Stimulated activated CD4-positive, alpha-beta T cell treated with anti-CD3 and anti-CD28 coated beads, Interleukin-1b, Interleukin-23, amount 100 ng/mL, for 1 hour (primary cell): ENCODE measurements at places on chromosomes 3 and 15.

DNA sequence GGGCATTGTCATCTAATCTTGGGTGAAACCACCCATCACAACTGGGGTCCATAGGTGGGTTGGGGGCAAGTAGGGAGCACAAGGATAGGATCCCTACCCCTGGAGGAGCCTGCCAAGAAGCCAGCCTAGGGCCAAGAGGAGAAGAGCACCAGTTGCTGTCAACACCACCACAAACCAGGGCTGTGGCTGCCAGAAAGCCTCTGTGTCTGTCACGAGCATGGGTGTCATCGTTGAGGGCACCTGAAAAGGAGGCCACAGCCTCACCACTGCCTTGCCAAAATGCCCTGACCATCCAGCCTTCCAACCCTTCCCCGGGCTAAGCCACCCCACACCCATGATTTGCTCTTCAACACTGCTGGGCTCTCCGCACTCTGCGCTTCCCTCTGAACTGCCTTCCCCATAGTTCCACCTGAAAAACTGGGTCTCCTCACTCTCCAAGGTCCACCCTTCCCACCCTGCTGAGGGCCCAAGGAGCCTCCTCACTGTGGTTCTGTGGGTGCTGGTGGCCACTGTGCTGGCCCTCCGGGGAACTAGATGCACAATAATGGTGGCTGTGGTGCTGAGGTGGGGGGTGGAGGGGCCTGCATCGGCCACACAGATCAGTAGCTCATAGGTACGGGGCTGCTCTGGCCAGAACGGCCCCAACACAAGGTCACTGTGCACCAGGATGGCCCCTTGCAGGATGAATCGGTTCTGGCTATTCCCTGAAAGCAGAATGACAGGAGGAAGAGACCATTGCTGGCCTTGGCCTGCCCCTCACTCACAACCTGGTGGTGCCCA, 6.2 kb upstream of the IP6K1 start:
- no peak for DNase-seq

DNA sequence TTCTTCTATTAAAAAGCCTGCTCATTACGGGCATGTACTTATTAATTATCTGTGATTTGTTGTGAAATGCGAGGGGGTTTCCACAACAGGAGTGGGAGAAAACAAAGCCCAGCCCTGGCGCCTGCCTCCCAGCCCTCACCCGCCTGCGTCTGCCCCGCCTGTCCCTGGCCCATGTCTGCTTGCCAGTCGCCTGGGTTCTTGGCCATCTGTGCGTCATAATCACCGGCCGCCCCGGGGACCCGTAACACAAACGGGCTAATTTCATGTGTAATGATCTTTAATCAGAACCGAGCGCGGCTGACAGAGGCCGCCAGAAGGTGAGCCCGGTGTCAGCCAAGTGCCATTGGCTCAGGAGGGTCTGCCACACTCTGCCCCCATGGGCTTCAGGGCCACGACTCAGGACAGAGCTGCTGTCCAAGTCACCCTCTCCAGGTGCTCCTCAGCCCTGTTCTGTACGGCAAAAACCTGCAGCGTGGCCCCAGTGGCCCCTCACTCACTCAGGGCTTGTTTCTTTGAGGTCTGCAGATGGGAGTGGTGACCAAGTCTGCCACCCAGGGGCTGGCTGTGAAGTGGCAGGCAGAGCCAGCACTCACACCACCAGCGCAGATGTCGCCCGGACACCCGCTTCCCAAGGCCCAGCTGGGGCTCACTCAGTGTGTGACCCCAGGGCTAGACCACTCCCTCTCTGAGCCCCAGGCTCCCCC, 28.8 kb upstream of the TMEM115 start:
- DNase-seq, result no peak

GRCh38 chr3:45776611-45777010, 19.7 kb downstream of the SLC6A20 start:
- DNase-seq, result no peak

DNA sequence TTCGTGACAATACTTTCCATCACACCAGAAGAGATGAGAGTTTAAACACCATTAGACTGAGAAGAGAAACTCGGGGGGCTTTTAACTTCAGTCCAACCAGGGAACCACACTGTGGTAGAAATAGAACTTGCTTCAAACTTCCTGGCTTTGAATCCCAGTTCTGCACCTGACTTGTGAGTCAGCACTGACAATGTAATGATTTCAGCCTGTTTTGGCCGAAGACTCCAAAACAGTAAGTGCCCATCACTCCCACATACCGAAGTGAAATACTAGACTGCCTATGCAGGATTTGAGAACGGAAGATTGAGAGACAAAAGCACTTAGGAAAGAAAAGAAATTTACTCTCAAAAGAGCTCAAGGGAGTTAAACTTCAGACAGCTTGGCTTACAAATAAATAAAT, 27.0 kb downstream of the C2CD4B start:
- no peak for DNase-seq

DNA sequence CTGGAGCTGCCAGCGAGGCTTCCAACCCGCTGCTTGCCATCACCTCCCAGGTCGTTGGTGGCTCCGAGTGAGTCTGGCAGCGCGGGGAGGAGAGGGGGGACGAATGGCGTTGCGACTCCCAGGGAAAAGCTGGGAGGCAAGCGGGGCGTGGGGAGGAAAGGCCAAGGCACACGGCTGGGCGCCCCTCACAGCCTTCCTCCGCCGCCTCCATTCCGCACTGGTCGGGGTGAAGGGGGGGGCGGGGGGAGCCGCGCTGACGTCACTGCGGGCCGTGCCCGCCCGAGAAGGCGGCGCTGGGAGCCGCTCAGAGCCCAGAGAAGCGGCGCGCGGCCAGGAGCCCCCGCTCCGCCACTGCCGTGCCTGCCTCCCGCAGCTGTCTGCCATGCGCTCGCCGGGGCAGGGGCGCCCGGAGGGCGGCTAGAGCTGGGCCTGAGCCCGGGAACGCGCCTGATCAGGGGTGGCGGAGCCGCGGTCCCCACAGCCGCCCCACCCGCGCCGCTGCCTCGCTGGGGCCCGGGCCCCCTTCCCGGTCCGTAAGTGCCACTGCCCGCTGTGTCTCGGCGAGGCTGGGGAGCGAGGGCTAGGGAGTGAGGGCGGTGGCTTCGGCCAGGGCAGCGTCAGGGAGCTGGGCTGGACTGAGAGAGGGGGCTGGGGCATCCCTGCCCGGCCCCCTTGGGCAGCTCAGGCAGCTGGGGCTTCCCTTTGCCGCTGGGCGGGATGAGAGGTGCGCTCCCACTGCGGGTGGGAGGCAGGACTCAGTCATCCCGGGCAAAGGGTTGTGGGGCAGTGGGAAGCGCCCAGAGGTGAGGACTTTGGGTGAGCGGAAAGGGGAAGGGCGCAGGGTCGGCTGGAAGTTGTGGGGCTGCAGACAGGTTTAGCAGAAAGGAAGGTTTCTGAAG, 27.8 kb upstream of the POLG start:
- no peak for DNase-seq

DNA sequence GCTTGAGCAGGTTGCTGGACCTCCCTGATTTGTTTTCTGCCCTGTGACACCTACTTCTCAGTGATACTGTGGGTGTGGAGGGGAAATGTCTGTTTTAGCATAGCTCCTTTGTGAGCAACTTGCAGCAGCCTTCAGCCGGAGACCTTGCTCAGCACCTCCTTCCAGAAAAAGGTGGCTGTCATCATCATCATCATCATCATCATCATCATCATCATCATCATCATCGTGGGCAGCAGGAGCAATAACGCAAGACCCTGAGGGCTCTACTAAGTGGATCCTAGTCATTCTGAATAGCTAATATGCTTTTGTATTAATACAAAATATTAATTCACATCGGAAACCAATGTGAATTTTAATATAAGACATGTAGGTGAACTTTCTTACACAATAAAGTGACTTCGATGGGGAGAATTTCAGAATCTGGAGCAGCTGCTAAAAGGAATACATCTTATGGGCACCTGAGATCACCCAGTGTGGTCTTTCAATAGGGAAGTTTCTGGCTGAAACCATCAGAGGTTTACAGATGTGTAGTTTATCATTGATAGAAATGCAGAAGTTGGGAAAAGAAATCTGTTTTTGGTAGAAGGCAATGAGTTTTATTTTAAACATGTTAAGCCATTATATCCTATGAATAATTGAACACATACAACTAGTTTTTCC, 8.6 kb downstream of the GABRR3 start:
- DNase-seq, result no peak

DNA sequence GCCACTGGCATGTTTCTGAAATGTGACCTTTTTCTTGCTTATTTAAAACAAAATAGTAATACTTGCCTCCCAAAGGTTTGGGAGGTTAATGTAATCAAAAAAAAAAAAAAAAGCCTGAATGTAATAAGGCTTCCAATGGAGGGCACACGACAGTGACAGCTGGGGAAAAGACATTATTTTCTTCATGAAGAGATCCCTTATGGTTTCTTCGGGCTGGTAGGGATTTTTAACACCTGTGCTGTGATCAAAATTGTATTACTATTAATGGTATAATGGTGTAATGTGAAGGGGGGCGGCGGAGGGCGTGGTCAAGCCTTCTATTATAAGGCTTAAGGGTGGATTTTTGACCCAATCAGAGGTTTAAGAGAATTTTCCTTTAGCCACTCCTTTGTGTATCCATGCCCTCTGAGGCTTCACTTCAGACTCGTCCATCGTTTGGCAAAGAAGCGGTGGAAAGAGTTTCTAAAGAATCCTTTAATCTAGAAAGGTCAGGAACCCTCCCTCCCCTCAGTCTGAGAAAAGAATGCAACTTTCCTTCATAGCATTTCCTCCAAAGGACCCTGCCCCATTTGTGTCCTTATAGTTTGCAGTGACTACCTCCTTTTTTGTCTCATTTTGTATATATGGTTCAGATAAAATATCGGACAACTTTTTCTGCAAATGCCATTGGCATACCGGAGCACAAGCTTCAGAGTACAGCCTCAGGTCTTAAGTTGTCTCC, 89.5 kb upstream of the CHD2 start:
- no peak for DNase-seq

GRCh38 chr3:176696816-176697215, 500.5 kb downstream of the TBL1XR1 start:
- DNase-seq, result no peak

DNA sequence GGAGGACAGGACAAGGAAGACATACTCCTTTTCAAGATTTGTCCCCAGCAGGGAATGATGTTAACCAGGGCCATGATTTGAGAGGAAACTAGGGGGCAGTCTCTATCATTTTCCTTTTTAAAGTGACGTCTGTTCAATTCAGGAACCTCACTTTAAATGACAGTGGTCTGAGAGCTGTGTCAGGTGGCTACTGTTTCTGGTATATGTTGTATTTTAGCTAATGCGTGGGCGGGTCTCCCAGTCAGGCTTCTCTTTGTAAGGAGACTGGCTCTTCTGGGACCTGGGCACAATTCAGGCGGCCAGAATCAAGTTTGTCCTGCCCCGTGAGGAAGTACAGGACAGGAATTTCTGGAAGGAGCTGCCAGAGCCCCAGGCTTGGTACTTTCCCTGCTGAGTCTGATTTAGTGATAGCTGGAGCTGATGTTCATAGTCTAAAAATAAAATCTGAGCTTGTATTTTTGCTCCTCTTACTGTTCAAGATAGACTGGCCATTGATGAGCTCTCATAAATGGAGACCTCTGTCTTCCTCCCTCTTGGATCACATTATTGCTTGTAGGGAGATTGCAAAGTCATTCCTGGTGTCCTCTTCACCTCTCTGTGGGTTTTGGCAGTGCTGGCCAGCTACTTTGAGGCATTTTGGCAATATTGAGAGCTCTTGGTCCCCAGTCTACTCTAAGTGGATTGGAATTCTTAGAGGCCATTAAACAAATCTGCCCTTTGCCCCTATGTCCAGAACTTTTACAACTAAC, 25.6 kb downstream of the SQOR start:
- DNase-seq, result no peak

- DNase-seq, result no peak
Measured at GRCh38 chr3:4729061-4729973, 236.2 kb downstream of the ITPR1 start.

DNA sequence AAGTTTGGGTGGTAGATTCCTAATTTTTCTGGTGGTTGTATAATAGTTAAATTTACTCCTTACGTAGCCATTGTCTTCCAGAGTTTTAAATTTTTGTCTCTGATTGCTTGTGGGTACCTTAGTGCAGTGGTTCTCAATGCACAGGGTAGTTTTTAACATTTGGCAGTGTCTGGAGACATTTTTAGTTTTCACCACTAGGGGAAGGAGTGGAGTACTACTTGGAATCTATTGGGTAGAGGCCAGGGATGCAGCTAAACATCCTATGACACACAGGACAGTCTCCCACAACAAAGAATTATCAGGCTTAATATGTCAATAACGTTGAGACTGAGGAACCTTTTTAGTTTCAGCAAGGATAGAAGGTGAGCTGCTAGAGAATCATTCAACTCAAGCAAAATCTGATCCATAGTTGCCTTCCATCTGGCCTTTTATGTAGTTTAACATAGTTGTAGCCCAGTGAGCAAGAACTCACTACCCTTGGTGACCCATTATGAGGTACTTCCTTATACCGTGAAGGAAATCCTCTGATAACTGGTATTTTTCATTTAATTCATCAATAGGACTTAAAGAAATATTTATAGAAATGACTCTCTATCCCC, 8.6 kb upstream of the STX19 start:
- no peak for DNase-seq

DNA sequence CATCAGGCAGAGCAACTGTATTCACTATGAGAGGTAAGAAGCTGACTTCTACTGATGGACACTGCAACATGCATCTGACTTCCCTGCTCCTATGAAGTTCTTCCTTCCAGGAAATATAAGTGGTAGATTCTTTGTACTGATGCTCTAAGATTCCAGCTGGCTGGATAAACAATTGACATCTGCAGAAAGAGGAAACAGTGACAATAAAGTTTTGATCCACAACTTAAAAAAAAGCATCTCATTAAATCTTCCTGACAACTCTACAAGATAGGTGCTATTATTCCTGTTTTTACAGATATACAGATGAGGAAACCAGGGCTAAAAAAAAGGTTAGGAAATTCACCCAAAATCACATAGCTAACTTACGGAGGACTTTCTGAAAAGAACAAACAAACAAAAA, 142.8 kb downstream of the VPS13C start:
- no peak for DNase-seq

GRCh38 chr3:23824699-23825444, 19.1 kb downstream of the UBE2E1 start:
- no peak for DNase-seq

DNA sequence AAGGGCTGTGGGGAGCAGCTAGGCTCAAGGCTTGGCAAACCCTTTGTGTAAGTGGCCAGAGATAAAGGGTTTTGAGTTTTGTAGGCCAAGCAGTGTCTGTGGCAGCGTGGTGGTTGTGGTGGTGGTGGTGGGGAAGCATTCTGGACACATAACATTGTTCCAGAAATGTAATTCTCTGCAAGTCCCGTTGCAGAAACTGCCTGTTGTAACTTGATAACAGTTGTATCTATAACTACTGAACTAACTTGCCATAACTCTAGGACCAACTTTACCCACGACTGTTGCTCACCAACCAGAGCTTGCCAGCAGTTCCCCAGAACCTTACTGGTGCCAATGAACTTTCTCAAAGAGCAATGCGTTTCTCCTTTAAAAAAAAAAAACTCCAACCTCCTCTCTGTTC, 18.1 kb upstream of the TMEM40 start:
- no peak for DNase-seq

GRCh38 chr3:21390136-21390535, 360.9 kb downstream of the ZNF385D start:
- no peak for DNase-seq

DNA sequence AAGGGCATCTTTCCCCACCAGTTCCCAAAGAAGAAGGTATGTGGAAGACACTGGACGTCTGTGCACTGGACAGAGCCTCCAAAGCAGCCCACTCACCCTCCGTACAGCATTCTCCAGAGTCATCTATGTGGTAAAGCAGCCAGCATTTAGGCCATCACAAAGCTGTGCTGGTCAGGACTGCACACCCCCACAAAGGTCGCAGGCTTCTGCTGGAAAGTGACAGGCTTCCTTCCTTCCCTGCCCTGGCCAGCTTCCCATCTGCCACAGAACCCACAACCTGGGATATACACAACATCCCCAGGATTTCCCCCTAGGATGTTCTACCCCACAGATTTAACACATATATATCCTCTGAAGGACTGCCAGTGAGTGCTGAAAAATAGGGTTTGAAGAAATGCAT, 64.6 kb upstream of the GALNT15 start:
- no peak for DNase-seq
